ENCODE measurements at places on chromosomes 11 and 22.

- no peak for DNase-seq
Observed at GRCh38 chr22:49352361-49353169, 475.1 kb downstream of the BRD1 start.

GRCh38 chr22:48644997-48645396 is 1182.7 kb downstream of the BRD1 start:
- no peak for DNase-seq

DNA sequence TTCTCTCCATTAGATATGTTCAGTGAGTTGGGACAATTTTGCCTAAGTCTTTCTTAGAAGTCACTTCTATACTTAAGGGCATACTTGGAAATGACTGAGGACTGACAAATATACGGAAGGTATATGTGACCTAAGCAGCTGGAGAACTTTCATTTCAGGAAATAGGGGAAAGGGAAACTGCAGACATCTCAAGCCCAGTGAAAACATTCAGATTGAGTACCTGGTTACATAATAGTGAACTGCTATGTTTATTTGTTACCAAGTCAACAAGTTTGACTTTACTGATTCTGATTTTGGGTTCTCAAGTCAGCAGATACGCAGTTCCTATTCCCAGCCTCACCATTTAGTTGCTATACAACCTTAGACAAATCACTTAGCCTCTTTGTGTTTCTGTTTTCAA is 1173.9 kb downstream of the LRRC4C start:
- DNase-seq: no peak

DNA sequence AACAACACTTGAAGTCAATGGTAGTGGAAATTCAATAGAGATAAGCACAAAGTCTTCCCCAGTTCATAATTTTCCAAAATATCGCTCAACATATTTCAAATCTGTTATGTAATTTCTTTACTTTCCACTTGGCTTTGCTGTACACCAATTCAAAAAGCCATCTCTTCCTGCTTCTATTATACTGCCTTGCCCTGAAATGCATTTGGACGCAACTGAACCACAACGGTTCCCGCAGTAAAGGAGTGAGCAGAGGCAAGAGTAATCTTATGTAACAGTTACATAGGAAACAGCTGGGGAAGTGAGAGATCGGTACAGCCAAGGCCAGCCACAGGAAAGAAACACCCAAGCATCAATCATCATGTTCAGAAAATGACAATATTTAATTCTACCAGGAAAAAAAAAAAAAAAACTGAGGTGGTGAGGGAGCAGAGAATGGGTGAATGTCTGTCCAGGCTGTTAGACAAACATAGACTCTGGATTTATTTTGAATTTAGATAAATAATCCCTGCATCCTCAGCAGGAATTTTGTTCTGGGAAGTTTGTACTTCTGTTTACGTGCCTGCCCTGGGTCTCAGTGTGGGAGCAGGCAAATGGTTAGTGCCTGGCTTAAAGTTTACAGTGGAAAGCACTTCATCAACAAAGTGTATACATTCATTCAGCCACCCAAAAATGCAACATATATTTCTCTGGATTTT is 392.2 kb downstream of the ETS1 start:
- no peak for DNase-seq

GRCh38 chr22:27679693-27680488 is 121.7 kb downstream of the MN1 start:
- no peak for DNase-seq

DNA sequence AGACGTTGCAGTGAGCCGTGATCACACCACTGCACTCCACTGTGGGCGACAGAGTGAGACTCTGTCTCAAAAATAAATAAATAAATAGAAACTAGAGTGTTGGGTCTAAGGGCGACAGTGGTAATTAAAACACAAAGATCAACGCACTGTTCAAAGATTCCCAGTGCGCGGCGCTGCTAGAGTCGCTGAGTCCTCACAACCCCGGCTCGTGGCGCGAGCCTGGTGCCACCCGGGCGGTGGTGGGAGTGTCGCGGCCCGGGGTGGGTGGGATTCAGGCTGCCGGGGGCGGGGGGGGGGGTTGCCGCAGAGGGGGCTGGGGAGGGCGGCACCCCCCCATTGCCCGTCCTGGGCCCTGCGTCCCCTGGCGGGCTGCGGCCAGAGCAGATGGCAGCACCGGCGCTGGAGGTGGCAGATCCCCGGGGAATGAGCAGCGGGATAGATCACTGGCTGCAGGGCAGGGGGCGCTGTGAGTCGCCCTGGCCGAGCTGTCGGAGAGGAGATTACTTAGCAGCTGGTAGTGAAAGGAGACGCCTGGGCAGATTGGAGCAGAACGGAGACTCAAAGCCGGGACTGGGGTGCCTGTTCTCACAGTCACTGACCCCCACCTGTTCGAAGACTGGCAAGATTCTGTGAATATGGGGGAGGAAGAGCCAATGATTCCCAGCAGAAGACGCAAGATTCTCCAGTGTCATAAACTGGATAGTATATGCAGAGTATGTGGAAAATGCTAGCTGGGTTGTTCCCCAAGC is 30.2 kb upstream of the APOBEC3A start:
- DNase-seq: no peak

DNA sequence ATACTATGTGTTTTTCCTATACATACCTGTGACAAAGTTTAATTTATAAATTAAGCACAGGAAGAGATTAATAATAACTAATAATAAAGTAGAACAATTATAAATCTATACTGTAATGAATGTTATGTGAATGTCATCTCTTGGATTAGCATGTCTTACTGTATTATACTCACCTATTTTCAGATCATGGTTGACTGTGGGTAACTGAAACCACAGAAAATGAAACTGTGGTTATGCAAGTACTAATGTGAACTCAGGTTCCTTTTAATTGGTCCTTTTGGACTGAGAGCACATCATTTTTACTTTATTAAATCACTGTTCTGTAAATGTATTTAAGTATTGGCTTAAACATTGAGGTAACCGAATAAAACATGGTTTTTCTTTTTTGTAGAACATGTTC is 108.8 kb downstream of the PPP6R3 start:
- no peak for DNase-seq

DNA sequence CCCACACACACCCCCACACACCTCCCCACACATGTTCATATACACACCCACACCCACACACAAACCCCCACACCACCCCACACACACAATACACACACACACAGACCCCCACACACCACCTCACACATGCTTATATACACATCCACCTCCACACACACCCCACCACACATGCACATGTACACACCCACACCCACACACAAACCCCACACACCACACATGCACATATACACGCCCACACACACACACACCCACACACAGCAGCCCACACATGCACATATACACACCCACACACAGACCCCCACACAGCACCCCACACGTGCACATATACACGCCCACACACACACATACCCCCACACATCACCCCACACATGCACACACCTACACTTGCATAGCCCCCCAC is 29.1 kb downstream of the KCNC1 start:
- no peak for DNase-seq

DNA sequence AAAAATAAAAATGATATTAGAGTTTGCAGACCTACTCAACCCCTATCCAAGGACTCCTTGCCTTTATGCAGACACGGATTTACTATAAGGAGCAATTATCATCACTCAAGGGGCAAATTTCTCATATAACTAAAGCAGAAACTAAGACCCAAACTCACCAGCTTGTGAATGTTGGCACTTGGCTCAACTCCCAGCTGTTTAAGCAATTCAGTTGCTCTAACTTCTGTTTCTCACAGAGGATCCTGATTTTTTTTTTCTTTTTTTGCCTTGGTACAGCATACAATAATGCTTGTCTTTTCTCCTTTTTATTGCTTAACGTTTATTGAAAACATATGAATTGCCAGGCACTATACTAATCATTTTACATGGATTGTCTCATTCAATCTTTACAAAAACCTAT is 9.6 kb upstream of the CBLIF start:
- DNase-seq: no peak

DNA sequence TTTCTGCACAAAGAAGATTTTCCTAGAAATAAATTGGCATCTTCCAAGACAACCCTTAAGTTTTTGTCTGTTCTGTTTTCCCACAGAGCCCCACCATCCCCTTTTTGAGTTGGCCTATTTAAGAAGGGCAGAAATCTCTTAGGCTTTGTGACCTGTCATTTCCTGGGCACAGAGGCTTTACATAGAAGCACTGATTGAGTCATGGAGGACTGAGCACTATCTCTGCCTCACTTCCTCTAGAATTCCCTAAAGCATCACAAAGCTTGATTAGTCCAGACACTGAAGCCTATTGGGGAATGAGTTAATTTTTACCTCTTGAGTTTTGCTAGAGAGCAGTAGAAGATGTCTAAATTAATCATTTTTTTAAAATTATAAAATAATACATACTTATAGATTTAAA is 25.4 kb downstream of the TRIM44 start:
- no peak for DNase-seq

DNA sequence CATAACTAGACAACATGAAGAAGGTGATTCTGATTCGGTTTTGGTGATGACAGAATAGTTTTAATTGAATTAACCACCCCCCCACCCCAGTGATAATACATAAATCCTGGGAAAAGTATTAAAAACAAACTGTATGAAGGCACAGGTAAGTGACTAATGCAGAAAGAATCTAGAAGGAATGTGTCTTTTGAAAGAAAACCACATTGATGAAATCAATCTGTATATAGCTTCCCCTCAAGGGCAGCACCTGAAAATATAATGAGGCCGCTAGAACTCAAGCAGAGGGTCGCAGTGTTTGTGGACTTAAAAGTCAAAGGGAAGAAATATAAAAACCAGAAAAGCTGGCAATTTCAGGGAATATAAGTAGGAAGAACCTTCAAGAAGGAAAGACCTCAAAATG is 580.5 kb upstream of the CHORDC1 start:
- DNase-seq: no peak

DNA sequence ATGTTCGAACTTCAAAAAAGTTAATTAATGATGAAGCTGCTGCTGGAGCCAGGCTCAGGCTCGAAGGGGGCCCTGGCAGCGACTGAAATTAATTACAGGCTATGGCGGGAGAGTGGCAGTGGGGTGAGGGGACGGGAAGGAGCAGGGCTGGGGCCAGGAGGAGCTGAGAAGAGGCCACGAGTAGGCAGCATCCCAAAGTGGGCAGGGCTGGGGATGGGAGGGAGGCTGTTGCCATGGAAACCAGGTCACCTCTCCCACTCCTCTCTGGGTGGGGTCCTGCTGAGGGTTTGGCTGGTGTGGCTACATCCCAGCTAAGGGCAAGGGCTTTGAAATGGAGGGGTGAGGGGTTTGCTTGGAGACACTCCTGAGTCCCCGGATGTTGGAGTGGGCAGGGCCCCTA is 23.9 kb downstream of the CACNA1I start:
- DNase-seq: no peak

DNA sequence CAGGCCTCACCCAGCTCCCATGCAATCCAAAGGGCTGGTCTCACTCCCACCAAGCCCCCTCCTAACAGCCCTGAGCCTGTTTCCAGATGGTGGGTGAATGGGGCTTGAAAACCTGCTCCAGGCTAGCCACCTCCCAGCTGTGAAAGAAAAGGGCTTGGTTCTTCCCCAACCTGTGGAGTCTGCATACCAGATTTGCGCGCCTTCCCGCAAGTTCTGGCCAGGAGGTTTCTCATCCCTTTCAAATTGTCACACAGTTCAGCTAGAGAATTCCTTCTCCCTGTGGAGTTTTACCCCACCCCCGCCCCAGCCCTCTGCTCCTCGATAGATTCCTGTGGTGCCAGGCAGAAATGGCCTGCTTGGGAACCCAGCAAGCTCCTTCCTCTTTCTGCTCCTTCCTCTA is 734.6 kb upstream of the FAT3 start:
- no peak for DNase-seq

DNA sequence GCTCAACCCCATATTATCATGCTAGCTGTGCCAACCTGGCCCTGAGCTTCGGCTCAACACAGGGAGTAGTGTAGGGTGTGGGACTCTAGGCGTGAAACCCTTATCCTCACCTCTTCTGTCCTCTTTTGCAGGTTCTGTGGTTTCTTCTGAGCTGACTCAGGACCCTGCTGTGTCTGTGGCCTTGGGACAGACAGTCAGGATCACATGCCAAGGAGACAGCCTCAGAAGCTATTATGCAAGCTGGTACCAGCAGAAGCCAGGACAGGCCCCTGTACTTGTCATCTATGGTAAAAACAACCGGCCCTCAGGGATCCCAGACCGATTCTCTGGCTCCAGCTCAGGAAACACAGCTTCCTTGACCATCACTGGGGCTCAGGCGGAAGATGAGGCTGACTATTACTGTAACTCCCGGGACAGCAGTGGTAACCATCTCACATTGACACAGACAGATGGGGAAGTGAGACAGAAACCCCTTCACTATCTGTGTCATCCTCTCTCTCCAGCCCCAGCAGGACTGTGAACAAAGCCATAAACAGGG is 76.4 kb downstream of the GGTLC2 start:
- no peak for DNase-seq

DNA sequence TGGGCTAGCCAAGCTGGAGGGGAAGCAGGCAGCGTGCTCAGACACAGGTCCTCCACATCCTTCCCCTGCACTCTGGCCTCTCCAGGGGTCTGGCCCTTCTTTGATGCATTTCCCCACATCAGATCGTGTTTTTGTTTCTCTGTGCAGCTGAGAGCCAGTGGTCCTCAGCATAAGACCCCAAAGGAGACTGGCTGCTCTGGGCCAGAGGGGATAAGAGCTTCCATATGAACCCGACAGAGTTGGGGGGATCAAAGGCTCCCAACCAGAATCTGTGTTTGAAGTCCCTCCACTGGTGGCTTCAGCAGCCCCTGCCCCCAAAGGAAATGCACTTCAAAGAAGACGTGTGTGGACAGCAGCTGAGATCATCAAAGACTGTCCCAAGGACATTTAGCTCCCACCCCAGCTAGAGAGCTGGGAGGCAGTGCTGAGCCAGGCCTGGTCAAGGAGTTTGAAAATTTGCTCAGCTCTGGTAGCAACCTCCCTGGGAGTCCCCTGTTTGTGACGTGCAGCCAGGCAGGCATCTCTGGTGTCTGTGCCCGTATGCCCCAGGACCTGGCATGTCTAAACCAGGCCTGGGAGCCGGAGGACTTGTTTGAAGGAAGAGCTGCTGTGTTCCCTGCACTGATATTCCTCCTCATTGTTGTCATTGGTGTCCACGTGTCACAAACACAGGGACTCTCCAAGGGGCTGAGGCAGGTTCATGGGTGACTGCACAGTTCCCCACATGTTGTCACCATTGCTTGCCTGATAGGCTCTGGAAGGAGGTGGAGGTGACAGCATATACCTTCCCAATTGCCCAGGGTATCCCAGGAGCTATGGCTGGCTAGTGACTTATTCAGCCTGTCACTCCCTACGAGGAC is 99.0 kb downstream of the AMOTL1 start:
- DNase-seq: no peak

- no peak for DNase-seq
Observed at GRCh38 chr11:21622566-21622965, 570.3 kb upstream of the ANO5 start.

DNA sequence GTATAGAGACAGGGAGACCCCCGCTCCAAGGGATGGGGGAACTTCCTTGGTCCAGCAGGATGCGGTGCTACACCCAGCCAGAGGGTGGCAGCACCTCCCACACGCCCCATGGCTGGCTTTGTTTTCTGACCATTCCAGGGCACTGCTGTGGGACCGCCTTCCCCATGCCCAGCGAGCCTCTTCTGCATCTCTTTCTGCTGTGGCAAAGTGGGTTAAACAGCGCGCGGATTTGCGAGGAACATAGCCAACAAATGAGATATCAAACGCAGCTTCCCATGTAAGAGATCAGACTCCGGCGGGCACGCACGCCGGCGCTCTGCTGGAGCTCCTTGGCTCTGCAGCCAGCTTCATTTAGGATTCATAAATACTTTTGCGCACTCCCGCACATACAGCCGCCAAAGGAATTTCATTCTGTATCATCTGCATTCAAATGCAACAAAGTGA is 485.8 kb upstream of the CADM1 start:
- DNase-seq: peak; percentile 44

GRCh38 chr11:8047382-8047781 is 33.6 kb upstream of the TUB start:
- no peak for DNase-seq
